T follicular helper cell (primary cell): ENCODE measurements at places on chromosomes 6 and 20.

DNA sequence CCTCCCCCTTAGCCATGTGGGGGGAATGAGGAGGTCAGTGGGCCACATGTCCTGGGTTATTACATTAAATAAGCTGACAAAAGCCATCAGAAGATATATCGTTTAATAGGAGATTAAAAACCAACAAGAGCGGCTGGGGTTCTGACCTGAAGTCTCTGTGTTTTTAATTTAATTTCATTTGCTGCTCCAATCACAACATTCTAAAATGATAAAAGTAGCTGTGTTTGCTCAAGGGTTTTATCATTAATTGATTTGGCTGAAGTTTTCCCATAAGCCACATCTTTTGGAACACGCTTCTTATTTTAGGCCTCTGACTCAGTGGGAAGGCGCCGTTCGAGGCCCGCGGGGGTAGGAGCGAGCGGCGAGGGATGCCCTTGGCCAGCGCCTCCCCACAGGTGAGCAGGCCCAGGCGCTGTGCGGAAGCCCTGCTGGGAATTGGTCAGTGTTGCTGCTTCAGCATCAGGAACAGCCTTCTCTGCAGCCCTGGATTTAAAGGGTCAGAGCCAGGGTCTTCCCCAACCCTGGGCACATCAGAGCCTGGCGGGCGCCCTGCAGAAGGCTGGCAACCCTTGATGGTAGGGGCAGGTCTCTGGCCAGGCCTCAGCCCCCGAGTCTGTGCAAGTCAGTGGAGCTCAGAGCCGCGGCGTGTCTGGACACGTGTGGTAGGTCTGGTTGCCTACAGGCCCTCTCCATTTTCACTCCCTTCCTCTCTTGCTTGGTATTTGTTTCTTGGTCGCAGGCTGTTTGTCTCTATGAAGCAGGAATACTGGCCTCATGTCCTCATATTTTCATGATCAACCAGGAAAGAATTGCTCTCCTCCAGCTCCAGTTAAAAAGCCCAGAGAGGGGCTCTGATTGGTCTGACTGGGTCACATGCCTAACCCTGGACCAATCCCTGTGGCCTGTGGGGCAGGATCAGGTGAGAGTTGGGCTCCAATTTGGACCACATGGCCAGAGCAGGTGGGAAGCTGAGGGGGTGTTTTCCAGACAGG, 30.9 kb upstream of the MLN start:
- no peak for DNase-seq

GRCh38 chr6:71114544-71114943, 157.7 kb upstream of the B3GAT2 start:
- no peak for DNase-seq

DNA sequence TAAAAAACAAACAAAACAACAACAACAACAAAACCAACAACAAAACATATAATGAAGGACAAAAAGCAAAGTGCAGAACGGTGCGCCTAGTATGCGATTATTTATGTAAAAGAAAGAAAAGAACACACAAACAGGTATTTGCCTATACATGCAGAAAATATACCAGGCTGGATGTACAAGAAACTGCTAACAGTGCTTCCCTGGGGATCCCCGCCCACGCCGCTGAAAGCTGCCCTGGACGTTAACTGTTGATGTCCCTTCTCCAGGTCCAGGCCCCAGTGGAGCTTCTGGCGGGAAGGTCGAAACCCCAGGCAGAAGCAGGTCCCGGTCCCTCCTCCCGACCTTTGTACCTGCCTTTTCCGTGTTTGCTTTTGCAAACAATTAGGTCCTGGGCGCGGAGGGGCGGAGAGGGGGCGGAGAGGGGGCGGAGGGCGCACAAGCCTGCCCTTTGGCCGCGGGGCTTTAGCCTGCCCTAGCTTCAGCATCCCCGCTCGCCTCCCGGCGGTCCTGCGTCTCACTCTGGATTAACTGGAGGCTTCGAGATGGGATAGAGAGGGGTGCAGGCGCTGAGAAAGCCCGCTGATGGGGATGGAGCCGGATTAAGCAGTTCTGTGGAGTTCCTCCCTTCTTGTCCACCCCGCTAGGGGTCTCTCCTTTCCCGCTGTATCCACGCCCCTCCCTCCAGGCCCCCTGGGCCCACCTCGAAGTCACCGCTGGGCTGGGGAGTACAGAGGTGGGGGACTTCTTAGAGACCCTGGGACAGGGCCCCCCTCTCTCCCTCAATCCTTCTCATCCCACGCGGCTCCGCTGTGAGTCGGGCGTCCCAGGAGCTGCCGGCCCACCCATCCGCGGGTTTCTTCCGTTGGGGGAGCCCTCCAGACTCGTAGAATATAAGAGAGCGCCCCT, 8.2 kb upstream of the AHCY start:
- no peak for DNase-seq

- no peak for DNase-seq
These were observed 1.1 kb upstream of the APOBEC2 start for GRCh38 chr6:41051873-41052272.

- DNase-seq, result no peak
These were observed 86.5 kb downstream of the MAP7 start for GRCh38 chr6:136463743-136464142.

- peak; percentile 54 for DNase-seq
These were observed 131.2 kb upstream of the BTN3A2 start for GRCh38 chr6:26233649-26234420.

GRCh38 chr6:42453031-42453653, 1.4 kb upstream of the TRERF1 start:
- DNase-seq, result peak; percentile 70

GRCh38 chr6:117909638-117910037, 2.6 kb downstream of the SLC35F1 start:
- DNase-seq, result no peak

- no peak for DNase-seq
These were observed 7.3 kb upstream of the BPIFA2 start for GRCh38 chr20:33160681-33161080.

GRCh38 chr6:138025528-138025978, 81.7 kb downstream of the PERP start:
- no peak for DNase-seq

DNA sequence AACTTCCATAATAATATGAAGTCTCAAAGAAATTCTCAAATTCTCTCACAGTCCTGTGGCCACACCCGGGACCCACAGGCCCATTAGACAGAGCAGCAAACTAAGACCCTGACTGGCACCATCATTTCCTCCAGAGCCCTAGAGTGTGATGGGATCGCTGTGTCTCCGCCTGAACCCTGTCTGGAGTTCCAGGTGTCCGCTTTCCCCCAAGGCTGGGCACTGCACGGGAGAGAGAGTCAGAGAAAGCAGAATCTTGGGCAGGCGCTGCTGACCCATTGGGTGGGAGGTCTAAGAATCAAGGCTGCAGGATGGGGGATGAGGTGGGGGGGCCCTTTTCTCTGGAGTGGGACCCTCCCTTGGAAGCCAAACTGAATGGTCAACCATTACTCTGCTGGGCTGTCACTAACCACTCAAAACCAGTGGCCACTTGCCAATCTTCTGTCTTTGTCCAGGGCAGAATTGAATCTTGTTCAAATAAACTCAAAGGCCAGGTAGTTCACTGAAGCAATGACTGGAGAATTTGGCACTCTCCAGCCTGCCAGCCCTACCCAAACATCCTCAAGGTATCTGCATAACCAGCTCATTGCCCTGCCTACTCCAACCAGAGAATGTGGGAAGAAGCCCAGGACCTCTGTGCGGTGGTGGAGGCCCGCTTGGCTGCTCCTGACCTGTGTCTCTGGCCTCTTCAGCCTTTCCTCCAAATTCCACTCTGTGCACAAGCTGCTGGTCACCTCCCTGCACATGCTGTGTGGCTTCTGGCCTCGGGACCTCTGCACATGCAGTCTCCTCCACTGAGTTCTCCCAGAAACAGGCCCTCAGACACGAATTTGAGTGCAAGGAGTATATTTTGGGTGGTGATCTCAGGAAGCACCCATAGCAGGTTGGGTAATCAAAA, 141.1 kb downstream of the CEBPB start:
- no peak for DNase-seq

GRCh38 chr6:79261666-79262065, 27.2 kb upstream of the HMGN3 start:
- no peak for DNase-seq
